ENCODE measurements at places on chromosomes 4 and X.

DNA sequence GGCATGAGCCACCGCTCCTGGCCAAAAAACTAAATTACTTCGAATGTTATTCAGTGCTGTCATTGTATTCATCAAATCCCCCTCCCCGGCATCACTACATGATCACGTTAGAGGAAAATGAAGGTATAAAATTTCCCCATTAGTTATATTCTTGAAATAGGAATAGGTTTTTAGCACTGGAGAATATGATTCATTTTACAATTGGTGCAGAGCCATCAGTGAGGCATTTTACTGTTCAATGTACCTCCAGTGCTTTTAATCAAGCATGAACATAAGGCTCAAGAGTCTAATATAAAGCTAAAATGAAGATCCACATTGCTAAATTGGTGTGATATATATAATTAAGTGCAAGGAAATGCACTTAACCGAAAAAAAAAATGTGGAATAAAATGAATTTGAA, 18.3 kb downstream of the KLF3 start:
- no peak for DNase-seq

DNA sequence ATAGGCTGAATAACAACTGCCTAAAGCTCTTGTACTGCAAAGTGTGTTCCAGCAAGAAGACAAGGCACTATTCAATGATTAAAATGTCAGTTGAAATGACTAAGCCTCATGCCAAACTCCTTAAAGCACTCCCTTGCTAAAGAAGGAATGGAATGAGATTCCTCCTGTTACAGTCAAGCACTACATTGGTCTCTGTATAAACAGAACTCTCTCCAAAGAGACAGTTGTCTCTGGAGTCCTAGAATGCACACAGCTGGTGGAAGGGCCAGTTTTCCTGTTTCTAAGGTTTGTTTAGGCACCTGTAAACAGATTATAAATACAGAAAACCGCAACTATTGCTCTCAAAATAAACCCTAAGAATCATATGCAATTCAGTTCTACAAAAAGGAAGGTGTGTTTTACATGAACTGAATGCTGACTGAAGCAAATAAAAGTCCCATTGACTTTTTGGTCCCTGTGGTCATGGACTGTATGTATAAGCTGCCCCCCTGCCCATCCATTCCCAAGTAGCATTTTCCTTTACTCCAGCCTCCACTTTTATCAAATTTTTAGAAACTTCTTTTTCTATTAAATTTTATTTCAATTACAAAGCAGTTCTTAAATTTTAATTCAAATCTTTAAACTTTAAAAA, 47.0 kb downstream of the FAT1 start:
- no peak for DNase-seq

- no peak for DNase-seq
These were observed 4.4 kb upstream of the CCDC149 start for GRCh38 chr4:24917076-24917856.

GRCh38 chrX:107563824-107564223, 64.5 kb upstream of the PRPS1 start:
- DNase-seq = no peak

- DNase-seq = no peak
These were observed 19.7 kb downstream of the VSIG1 start for GRCh38 chrX:108064613-108065012.

DNA sequence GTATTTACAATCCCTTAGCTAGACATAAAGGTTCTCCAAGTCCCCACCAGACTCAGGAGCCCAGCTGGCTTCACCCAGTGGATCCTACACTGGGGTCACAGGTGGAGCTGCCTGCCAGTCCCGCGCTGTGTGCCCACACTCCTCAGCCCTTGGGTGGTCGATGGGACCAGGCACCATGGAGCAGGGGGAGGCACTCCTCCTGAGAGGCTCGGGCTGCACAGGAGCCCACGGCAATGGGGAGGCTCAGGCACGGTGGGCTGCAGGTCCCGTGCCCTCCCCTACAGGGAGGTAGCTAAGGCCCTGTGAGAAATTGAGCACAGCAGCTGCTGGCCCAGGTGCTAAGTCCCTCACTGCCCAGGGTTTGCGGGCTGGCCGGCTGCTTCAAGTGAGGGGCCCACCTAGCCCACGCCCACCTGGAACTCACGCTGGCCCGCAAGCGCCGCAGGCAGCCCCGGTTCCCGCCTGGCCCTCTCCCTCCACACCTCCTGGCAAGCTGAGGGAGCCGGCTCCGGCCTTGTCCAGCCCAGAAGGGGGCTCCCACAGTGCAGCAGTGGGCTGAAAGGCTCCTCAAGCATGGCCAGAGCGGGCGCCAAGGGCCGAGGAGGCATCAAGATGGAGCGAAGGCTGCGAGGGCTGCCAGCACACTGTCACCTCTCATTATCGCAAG, 113.9 kb downstream of the PRDM5 start:
- no peak for DNase-seq

DNA sequence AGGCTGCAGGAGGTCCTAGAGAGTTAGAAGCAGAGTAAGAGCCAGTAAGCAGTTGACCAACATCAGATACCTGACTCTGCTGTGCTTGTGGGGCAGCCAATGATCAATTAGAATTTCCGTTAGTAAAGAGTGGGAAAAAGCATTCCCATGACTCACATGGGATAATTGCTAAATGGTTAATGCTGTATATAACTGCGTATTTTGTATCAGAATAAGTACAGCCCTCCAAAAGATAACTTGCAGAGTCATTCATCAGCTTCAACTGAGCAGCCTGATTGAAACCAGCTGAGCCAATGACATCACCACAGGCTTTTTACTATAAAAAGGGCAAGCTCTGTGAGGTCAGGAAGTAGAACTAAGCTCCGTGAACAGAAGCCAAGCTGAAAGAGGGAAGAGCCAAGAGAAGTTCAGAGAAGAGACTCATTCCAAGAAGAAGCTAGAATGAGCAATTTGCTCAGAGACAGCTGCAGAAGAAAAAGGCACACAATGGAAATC, 67.9 kb downstream of the PPP3CA start:
- DNase-seq = no peak

DNA sequence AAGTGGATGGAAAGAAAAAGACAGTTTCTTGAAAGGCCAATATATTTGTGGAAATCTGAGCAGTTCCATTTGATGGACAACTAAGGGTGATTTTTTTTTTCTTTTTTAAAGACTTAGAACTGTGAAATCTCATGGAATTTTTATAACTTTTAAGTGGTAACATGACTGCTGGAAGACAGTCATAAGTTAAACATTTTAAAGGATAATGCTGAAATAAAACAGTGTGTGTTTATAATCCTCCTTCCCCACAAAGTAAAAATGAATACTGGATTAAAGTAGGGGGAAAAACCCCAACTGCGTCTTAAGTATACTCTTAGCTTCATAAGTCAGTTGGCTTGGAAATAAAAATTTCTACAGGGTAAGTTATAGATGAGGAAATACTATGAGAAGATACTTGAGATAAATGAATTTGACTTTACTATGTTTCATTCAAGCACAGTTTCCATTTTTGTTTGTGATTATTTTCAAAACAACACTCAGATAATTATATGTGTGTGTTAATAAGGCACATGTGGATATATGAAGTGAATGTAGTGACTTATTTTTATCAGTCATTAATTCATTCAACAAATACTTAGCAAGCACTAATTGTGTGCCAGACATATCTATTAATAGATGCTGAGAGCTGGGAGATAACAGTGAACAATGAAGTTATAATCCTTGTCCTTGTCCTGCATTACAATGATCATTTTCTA, 129.2 kb upstream of the ETNPPL start:
- no peak for DNase-seq

DNA sequence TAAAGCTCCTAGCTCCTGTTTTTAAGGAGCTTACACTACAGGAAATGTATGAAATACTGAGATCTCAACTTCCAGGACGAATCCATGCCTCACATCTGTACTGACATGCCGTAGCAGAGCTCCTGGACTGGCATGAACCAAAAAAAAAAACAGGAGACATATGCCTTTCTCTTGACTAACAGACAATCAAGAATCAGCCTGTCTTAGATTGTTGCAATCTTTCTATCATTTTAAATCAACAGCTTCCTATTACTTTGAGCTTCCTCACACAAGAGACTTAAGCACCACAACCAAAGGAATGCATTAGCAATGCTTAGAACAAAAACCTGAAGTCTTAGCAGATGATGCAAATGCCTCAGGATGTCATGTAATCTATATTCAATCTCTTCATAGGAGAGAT, 34.7 kb upstream of the AREG start:
- DNase-seq = no peak

DNA sequence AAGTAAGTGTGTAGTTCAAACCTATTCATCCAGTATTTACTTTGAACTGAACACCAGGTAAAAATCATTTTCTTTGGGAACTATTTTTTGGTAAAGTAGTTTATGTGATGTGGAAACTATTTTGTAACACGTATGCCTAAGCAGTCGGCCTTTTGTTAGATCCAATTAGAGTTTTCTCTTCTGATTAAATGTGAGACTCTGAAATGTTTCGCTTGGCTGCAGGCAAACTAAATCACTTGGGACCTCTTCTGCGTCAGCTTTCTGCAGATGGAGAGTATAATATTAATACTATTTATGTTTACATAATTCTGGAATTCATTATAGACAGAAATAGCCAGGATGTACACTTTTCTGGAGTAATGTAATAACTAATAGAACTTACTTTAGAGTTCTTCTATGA, 46.9 kb downstream of the BMPR1B start:
- no peak for DNase-seq

DNA sequence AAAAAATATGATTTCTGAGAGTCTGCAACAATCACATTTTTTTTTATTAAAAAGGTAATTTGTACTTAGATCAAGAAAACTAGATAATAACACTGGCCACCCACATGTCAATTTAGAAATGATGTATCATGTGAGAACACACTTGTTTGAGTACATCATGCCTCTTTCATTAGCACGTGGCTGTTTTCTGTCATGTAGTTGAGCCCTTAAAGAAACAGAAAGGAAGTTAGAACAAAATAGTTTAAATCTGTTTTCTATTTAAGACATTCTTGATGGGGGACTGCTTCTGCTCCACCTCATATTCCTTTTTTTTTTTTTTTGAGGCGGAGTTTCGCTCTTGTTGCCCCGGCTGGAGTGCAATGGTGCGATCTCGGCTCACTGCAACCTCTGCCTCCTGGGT, 207.5 kb downstream of the NSUN7 start:
- DNase-seq = no peak

DNA sequence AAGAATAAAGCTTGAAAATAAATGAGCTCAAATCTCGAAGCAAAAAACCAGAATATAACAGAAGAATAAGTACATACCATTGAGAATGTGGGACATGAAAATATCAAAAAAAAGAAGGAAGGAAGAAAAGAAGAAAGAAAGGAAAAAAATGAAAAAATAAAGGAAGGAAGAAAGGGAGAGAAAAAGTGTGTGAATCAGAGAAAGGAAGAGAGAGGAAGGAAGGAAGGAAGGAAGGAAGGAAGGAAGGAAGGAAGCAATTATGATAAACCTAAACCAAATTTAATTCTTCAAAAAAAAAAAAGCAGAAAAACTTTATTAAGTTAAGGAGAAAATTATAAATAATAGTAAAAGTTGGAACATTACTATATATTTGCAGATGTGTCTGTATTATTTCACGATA, 949.8 kb downstream of the NLGN4X start:
- DNase-seq = no peak

DNA sequence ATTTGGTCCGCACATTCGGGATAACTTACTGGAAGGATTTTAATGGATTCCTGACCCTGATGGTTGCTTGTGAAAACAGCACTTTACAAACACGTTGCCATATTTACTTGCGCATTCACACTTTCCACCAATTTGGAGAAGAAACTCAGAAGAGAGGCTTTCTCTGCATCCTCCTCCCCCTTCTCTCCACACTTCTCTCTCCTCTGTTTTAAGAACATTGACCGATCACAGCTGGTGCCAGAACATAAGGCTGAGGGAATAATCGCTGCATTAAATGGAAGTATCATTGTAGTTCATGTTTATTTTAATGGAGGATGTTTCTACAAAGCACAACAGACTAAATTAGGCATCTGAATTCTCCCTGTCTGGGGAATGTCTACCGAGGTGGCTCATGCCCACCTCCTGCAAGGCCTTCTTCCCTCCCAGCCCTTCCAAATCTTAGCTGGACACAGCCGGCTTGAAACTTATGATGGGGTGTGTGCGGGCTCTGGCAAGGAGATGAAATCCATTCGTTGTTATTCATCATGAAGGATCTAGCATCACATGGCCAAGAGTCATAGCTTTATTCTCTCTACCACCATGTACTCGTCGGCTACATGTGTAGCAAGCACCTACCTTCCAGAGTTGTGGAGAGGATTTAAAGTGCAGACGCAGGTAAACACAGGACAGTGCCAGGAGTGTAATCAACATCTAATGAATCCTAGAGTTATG, 204.1 kb downstream of the LDB2 start:
- DNase-seq = no peak

GRCh38 chr4:183905081-183905592, at the start of gene STOX2:
TSS of gene STOX2 (plus strand) at chr4:183905307. CDS start at chr4:183906791, 1,484 bp downstream.
- DNase-seq = no peak

- peak; percentile 59 for DNase-seq
These were observed 6.5 kb downstream of the RPL39 start for GRCh38 chrX:119784747-119785446.

DNA sequence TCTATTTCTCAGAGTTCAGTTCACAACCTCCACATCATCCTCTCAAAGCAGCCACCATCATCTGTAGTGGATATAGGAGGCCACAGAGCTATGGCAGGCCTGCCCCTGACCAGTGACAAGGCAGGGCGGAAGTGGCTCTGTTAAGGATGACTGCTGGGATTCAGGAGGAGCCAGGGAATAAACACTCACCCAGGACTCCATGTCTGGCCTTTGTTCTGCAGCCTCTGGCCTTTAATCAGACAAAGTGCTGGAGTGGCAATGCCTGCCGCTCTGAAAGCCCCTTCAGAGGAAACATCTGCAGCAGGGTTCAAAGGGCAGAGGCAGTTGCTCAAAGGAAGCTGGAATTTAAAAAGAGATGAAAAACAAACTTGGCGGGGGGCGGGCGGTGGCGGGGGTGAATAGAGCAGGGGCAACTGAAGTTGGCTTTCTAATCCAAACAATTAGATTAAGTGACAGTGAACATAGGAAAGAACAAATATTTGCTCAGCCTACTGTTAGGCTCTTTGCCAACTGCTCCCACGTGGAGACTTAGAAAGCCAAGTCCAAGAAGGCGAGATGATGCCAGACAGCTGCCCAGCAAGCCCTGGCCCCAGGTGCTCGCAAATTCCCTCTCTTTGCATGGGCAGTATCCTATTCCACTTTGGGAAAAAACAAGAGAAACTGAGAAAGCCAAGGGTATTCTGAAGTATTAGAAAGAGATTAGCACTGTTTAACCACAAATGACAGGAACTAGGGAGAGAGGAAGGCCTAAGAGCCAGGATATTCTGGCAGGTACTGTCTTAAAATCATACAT, 5.5 kb downstream of the MPP1 start:
- no peak for DNase-seq
